ENCODE measurements at places on chromosomes 5 and 9.

DNA sequence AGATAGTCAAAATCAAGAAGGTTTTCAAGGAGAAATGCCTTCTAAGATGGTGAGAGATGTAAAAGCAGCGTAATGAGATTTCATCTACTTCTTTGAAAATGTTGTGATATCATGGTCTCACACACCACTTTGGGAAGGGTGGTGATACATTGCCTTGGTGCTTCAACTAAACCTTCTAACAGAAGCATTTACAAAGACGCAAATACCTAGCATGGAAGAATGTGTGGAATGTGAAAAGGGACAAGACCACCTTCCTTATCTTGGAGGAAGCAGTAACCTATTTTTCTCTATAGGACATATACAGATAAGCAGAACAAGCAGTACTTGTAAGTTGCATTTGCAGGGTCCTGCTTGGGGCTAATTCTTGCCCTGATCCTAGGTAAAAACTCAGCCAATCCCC is 38.8 kb downstream of the PCA3 start:
- peaks cover 8% of the 10 kb centered on the region for H3K4me1 ChIP-seq
- no peak overlapping the region for H3K4me3 ChIP-seq
- no peak overlapping the region for H3K27ac ChIP-seq
- DNase-seq, result no peak
- no peaks in the 10 kb centered on the region for H3K27me3 ChIP-seq
- H3K36me3 ChIP-seq, result no peaks in the 10 kb centered on the region

GRCh38 chr9:92637886-92638620 is 31.9 kb downstream of the IPPK start:
- H3K36me3 ChIP-seq, result peaks cover 36% of the 10 kb centered on the region
- no peak for DNase-seq
- H3K27me3 ChIP-seq, result no peaks in the 10 kb centered on the region
- no peak overlapping the region for H3K27ac ChIP-seq

DNA sequence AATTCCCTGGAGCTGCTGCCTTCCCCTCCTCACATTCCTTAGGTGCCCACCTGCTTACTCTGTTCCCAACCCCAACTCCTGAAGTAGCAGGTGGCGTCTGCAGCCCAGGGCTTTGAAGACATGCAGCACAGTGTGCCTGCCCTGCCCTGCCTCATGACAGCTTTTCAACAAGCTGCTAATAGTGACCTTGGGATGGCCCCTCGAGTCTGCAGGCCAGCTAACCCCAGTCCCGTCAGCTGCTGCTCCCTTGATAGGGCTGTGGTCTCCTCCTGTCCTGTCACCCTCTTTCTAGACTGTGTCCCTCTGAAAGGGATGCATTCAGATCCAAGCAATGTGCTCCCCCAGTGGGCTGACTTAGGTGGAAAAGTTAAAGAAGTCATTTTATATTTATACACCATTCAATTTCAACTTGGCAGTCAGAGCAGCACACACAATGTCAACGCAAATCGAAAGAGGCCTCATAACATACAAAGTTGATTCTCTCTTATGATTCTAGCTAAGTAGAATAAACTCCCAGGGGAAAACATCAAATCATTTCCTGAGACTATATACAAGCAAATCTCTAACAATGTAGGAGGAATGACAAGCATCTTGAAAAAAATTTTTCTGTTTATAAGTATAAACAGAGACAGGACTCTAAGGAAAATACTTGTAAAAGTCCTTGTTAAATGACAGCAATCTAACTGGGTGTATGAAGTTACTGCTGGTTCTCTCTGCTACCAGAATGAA is 37.9 kb downstream of the ADRB2 start:
- no peak for DNase-seq
- no peak overlapping the region for H3K4me3 ChIP-seq
- H3K4me1 ChIP-seq, result peaks cover 4% of the 10 kb centered on the region

DNA sequence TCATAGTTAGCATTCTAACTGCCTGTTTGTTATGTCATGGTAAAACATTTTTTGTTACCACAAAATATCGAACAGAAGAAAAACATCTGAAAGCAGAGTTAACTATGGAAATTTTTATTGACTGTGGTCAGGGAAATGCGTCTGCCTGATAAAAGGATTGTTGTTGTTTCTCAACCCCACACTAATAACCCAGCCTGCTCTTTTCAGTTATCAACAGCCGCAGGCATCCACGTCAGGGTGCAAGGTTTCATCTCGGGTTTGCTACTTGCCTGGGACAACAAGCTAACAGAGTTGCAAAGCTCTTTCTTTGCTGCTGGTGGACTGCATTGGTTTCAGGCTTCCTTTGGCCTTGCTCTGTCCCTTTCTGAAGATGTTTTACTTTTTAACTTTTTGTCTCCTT is 969.2 kb downstream of the CDH18 start:
- no peaks in the 10 kb centered on the region for H3K27me3 ChIP-seq
- H3K4me3 ChIP-seq, result no peak overlapping the region
- H3K27ac ChIP-seq, result no peak overlapping the region
- no peaks in the 10 kb centered on the region for H3K4me1 ChIP-seq

DNA sequence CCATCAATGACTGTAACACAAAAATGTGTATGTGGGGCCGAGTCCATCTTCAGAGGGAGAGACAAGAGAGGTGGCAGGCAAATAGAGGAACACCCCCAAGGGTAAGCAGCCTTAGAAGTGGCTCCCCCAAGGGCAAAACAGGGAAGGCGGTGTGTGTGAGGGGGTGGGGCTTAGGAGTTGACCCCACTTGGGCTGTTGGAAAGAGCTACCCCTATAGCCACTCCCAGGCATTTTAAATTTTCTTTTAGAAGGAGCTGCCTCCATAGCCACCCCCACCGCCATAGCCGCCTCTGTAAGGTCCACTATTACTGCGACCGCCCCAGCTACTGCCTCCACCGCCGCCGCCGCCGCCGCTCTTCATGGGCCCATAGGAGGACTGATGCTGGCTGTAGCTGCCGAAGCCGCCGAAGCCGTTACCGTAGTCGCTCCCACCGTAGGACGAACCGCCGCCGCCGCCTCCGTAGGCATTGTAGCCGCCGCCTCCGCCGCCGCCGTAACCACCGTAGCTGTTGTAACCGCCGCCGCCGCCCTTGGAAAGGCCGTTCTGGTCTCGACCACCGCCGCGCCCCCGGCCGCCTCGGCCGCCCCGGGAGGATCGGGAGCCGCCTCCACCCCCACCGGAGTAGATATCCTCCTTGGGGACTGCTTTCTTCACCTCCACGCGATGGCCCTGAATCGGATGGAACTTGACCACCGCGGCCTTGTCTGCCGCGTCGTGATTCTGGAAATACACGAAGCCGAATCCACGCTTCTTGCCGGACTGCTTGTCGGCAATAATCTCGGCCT is 1.1 kb downstream of the HNRNPA0 start:
- H3K4me3 ChIP-seq, result peak overlapping the region; percentile 99
- peaks cover 3% of the 10 kb centered on the region for H3K36me3 ChIP-seq
- peak overlapping the region; percentile 100 for H3K27ac ChIP-seq
- H3K4me1 ChIP-seq, result peaks cover 33% of the 10 kb centered on the region
- no peak for DNase-seq

GRCh38 chr9:4262735-4263141 is 37.1 kb downstream of the GLIS3 start:
- peaks cover 3% of the 10 kb centered on the region for H3K27me3 ChIP-seq
- no peak overlapping the region for H3K27ac ChIP-seq

DNA sequence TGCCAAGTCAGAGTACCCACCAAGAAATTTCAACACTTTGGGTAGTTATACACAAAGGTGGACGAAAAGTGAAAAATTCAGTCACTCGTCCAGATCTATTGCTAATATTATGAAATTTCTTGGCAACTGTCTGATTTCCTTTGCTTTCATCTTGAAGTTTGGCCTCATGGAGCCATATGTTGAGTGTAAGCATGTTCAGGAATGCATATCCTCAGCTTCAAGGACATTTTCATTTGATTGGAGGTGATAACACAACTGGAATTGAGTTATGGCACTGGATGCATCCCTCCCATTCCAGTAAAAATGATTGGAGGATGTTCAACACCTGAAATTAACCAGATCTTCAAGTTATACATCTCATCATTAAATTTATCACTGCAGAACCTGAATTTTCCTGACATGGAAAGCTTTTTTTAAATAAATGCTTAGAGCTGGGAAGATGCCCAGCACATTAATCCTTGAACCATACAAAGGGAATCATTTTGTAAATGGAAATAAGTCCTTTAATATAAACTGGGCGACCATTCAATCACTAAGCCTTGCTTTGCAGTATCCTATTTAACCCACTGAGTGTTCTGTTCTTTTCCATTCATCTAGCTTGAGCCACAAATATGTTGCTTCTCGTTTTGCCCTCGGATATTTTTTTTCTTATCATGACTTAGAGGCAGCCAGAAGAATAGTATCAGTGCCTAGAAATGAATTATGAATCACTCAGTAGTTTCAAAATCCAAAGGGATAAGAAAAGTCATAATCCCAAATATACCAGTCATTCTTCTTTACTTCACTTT is 273.7 kb upstream of the PIK3R1 start:
- no peaks in the 10 kb centered on the region for H3K36me3 ChIP-seq
- no peak overlapping the region for H3K27ac ChIP-seq
- DNase-seq, result no peak
- no peaks in the 10 kb centered on the region for H3K4me1 ChIP-seq
